CD4-positive, alpha-beta T cell treated with Interferon gamma for 1 hour (primary cell): ENCODE measurements at places on chromosomes 3 and 15.

DNA sequence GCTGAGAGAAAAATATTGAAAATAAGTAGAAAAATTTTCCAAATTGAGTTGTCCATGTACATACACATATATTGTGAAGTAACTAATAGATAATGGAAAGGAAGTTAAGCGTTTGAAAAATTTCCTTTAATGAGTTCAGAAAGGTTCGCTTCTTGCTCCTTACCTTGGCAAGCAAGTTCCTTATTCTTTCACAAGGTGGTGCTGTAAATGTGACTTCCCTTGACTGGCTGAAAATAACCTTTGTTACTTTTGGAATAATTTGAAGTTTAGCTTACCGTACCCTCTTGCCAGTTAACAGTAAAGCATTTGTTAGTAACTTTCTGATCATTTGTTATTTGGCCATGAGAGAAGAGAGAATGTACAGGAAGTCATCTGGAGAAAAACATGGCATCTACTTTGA, 41.6 kb downstream of the PYDC2 start:
- no peak for DNase-seq

DNA sequence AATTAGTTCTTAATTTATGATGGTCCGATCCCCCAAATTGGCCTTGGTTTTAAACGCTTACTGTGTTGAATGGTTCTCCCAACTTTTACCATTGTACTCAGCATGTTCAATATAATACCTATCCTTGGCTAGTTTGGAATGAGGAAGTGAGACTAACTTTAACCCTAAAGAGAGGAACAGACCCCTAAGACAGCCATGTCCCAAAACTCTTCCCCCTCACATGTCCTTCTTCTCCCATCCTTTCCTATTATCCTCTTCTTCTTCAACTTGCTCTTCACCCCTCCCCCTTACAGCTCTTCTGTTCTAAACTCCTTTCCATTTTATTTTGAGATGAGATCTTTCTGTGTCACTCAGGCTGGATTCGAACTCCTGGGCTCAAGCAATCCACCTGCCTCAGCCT, 116.5 kb downstream of the RBMS3 start:
- DNase-seq: no peak

DNA sequence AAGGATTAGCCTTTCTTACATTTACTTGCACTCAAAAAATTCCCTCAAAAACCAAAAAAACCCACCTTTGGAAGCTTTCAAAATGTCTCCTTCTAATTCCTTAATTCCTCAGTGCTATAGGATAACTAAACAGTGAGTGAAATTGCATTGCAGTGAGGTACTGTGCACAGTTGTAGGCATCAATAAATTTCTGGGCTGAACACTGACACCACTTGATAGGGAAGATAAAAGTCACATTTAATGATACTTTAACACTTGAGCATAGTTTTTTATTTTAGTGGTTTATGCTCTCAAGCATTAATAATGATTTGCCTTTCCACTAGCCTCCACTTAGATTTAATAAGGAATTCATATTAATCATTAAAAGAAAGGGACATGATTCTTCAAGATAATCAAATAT, 52.3 kb downstream of the MAP2K5 start:
- no peak for DNase-seq

- no peak for DNase-seq
Measured at GRCh38 chr3:36477655-36478054, 97.4 kb downstream of the STAC start.

GRCh38 chr3:151609491-151609890, 124.2 kb upstream of the AADACL2 start:
- DNase-seq: no peak

GRCh38 chr3:107826727-107827126, 264.1 kb downstream of the CD47 start:
- no peak for DNase-seq

DNA sequence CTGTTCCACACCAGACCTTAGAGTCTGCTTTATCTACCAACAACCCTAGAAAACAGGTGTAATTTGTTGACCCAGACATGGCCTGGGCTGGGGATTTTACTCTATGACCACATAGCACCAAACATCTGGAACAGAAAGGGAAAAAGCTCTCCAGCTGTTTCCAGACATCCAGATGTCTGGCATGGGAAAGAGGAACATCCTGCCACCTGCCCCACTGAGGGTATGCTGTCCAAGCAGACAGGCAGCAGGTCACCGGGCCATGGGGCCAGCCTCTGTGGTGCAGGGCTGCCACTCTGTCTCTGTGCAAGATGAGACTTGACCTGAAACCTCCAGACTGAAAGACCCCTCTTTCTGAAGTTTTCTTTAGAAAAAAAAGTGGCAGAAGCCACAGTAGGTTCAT, 359.3 kb upstream of the ICE2 start:
- no peak for DNase-seq

- no peak for DNase-seq
Measured at GRCh38 chr15:88255484-88256278, 858 bp downstream of the NTRK3 start.

- no peak for DNase-seq
Measured at GRCh38 chr3:144624656-144625055, 653.0 kb downstream of the DIPK2A start.

GRCh38 chr3:46496746-46497555, 825 bp upstream of the RTP3 start:
- peak; percentile 8 for DNase-seq

- no peak for DNase-seq
Measured at GRCh38 chr3:141992512-141992911, 116.1 kb downstream of the ATP1B3 start.

DNA sequence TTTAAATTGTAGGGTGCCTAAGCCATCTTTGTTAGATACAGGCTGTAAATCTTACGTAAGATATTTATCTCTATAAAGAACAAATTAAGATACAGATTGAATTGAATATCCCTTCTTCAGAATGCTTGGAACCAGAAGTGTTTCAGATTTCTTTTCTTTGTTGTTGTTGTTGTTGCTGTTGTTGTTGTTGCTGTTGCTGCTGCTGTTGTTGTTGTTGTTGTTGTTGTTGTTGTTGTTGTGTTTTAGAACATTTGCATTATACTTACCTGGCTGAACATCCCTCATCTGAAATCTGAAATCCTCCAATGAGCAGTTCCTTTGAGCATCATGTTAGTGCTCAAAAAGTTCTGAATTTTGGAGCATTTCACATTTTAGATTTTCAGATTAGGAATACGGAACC, 26.6 kb downstream of the QTRT2 start:
- no peak for DNase-seq

DNA sequence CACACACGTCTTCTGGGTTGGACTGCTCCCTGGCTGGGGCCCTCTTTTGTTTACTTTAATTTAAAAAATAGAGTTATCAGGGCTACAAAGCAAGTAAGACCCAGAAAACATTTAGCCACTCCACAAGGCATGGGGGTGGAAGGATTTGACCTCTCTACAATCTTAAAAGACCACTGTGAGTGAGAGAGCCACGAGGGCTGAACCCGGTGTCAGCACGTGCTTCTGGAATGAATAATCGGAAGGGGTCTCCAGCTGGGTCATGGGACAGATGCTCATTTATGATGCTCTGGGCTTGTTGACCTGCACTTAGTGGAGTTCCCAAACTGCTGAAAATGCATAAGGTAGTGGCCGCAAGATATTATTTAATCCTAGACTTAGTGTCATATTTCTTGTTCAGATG, 52.4 kb downstream of the EIF4E3 start:
- no peak for DNase-seq

DNA sequence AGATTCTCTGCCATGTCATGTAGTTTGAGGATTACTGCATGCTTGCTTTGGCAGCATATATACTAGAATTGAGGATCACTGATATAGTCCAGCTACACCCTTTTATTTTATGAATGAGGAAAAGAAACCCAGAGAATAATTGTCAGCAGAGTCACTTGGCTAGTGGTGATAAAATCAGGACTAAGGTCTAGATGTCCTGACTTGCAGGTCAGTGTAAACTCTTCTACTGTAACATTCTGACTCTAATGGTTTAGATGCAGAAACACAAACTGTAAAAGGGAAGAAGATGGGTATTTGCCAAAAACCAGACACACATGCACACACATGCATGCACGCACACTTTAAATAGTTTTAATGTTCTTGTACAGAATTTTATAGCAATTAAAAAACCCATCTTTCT, 97.5 kb downstream of the ARHGEF26 start:
- DNase-seq: no peak

DNA sequence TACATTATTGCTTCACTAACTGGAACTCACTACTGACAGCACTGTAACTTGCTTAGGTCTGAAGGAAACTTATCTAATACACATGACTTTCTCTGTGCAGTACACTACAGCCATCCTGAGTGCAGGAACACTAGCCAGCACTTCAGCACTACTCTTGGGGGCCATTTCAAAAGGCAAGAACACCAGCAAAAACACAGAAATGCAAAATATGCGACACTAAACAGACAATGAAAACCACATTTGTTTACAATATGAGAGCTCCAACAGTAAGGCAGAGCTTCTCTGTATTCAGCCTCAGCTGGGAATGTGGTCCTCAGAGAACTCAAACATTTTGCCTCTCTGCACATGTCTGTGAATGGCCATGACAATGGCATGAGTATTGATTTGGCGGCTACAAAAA, 109.6 kb downstream of the ARRDC4 start:
- DNase-seq: no peak

- no peak for DNase-seq
Measured at GRCh38 chr15:79834495-79834894, 62.3 kb downstream of the MTHFS start.

DNA sequence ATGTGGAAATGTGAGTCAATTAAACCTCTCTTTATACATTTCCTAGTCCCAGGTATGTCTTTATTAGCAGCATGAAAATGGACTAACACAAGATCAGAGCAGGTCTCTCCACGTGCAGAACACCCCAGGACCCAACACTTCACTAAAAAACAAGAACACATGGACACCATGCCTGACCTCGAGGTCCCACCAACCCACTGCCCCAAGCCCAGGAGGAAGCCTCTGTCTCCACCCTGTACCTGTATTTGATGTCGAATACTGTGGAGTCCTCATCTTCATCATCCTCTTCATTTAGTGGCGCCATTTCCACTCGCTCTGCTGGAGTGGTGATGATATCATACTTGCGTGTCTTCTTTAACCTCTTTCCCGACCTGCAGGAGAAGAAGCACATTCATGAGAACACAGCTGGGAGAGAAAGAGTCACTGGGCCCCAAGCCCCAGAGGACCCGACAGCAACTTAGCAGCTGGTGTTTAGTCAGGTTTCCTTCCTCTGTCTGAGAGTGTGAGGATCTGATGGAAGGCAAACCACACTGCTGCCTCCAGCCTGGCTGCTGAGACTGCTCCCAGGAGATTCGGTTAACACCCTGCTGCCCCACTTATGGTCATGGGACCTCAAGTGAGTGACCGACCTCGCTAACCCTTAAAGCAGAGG, 25.5 kb downstream of the FAM174B start:
- no peak for DNase-seq

DNA sequence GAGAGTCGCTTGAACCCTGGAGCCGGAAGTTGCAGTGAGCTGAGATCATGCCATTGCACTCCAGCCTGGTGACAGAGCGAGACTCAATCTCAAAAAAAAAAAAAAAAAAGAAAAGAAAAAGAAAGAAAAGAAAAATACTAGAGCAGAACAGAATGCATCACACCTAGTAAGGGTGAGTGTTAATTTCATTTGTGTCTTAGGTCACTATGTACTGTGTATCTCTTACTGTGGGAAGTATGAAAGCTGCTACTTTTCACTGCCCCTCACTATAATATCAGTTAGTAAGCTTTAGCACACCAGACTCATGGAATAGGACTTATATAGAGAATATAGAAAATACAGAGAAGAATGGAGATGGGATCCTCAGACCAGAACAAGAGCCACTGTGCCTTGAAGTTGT, 45.9 kb upstream of the RASA2 start:
- DNase-seq: no peak

GRCh38 chr3:180417241-180417640, 184.7 kb upstream of the TTC14 start:
- DNase-seq: no peak

DNA sequence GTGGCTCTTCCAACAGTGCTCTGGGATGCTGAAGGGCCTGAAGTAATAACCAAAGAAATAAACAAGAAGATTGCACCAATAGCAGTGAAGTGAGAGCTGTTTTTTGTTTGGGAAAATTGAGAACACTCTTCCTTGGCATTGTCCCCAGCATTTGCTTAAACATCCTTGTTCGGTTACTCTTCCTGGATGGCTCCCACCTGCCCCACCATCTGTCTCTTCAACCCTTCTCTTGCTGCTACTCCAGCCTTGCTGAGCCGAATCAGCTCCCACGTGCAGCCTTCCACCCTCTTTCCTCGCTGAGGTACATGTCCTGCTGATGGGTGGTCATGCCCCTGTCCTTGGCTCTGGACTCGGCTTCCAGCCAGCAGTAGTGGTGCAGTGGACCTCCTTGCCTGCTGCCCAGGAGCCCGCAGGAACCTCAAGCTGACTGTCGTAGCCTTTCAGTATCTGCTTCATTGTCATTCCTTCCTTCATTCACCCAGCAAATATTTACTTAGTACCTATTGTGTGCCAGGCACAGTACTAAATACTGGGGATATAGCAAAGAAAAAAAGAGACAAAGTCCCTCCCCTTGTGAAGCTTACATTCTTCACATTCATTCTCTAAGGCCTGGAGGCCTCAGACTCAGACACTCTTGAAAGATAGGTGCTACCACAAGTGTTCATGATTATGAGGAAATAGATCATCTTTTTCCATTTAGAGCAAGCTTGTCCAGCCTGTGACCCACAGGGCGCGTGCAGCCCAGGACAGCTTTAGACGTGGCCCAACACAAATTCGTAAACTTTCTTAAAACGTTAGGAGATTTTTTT, 17.1 kb upstream of the VILL start:
- no peak for DNase-seq

DNA sequence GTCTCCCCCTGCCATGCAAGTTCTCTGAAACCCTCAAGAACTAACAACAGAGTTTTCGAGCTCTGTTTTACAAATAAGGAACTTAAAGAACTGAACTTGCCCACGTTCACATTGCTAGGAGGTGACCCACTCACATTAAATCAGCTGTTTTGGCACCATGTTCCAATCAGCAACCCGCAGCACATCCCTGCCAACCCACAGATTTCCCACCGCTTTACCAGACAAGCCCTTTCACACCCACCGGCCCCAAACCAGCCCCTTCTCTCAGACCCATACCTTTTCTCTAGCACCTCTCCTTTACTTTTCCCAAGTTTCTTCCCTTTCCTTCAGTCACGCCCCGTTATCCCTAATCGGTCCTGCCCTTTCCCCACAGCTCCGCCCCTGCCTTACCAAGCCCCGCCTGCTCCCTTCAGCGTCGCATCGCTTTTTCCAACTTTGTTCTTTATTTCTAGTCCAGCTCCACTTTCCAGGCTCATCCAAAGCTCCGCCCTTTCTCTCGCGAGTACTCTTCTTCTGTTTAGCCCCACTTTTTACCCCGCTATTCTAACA, 804 bp upstream of the BRPF1 start:
- no peak for DNase-seq
